ENCODE measurements at places on chromosomes 2 and 18.

- DNase-seq = no peak
Observed at GRCh38 chr2:46132996-46133395, 164.2 kb upstream of the EPAS1 start.

DNA sequence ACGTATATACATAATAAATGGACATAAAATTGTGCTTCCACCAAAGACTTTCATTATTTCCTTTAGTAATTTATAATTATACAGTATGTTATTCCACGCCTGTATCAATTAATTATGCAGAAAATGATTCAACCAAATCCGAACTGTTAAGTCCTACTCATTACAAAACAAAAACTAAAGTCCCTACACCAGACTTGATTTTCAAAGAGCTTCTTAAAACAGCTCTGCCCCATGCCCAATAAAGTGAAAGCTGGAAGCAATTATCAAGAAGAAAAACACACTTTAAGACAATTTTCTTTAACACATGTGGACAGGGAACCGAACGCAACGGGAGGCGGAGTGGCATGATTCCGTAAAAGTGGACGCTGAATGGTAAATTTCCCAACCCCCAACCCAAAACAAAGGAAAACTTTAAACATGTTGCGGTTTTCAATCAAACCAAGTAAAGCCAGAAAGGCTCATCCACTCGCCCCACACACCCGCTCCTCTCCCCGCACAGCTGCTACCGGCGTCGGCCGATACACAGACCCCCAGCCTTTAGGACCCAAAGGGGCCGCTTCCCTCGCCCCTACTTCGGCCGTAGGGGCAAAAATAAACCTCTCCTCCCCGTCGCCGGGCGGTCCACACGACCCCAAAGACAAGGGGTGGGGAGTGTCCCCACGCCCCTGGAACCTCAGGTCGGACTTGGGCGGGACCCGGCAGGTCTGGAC is 705 bp downstream of the YES1 start:
- no peak for DNase-seq

- no peak for DNase-seq
Observed at GRCh38 chr2:41966920-41967319, 80.9 kb upstream of the PKDCC start.

DNA sequence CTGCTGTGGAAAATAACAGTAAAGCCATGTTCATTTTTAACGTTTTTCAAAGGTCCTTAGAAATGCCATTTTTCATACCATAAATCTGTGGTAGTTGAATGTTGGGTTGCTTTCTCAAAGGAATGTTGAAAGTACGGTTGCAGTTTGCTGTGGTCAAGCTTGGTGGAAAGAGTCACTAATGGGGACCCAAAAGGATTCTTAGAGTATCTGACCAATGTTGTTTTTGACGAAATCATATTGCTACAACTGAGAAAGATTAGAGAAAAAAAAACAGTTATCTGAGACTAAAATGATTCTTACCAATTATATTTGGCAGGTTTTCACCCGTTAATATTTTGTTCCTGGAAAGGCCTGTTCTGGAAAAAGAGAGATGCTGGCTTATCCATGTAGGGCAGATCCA is 439.5 kb upstream of the ETAA1 start:
- no peak for DNase-seq

DNA sequence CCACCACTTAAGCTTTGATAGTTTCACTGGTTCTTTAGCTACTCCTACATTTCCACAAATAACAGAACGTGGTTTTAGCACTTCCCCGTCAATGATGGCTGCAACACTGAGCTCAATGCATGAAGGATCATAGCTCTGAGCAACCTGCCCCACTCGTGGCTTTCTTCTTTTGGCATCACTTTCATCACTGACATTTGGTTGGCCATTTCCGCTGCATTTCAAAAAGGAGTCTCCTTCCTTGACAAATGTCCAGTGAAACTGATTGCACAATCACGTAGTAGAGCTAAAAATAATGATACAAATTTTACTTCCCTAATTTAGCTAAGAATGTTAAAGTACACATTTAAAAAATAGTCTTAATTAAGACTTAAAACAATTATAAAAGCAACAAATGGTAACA is 205.2 kb upstream of the HDAC4 start:
- no peak for DNase-seq

GRCh38 chr2:112048887-112049286 is 6.2 kb upstream of the TMEM87B start:
- peak; percentile 54 for DNase-seq

GRCh38 chr2:33000986-33001385 is 54.2 kb downstream of the LTBP1 start:
- no peak for DNase-seq

DNA sequence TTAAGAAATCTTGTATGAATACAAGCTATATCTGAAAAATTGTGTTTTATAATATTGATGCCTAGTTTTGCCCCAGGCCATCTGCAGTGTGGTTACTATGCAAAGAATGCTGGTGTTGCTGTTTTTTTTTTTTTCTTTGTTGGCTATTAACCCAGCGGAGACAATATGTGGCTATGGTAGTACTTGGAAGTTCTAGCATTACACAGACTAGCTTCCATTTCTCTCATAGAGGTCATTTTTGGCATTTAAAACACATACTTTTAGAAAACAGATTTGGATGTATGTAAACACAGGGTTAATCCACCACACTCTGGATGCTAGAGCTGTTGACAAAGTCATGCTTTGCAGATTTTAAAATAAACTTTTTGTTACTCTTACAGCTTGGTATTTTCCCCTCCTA is 209.8 kb downstream of the NEDD4L start:
- no peak for DNase-seq

- DNase-seq = no peak
Observed at GRCh38 chr18:61435064-61435652, 101.9 kb downstream of the CDH20 start.

DNA sequence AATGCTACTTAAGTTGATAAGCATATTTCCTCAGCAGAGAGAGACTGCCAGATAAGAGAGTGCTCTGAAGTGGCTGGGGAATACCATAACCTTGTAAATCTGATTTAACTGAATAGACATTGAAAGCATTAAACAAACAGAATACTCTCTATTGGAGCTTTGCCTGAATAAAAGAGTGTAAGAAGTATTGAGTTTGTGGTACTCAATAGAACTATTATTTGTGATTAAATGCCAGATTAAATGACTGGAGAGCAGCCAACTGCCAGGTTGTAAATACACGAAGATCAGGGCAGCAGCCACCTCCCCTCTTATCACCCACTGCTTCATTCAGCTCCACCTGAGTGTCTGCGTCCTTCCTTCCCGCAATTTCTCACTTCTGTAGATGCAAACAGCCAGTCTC is 373.6 kb downstream of the DCDC2C start:
- DNase-seq = no peak

DNA sequence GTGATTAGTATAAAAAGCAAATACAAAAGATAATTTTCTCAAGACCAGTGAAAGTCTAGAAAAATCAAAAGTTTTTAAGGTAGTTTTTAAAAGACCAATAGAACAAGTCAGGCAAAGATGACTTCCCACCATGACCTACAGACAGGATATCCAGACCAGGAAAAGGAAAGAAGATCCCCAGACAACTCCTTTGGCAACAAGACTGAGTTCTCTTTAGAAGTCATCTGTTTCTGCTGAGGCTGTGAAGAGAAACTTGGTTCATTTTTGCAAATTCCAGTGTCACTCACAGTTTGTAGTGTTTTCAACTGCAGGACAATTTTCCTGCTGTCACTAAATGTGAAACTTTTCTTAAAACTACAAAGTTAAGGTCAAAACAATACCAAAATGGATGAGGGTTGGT is 240.9 kb upstream of the SIX2 start:
- no peak for DNase-seq

- no peak for DNase-seq
Observed at GRCh38 chr2:160967523-160967922, 192.7 kb upstream of the TANK start.

GRCh38 chr18:377088-377487 is 109.2 kb upstream of the THOC1 start:
- no peak for DNase-seq

DNA sequence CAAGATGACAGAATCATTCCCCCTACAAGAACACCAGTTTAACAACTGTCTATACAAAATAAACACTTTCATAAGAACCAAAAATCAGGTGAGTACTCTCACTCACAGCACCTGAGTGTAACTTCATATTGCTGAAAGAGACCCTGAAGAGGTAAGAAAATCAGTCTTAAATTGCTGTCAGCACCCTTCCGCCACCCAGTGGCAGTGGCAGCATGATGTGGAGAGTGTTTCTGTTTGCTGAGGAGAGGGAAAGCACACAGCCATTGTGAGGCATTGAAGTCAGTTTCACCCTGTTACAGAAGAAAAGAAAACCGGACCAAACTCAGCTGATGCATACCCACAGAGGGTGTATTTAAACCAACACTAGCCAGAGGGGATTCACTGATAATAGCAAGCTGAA is 1240.8 kb upstream of the CRIM1 start:
- DNase-seq = no peak

GRCh38 chr2:161170958-161171932 is 11.0 kb downstream of the TANK start:
- DNase-seq = no peak

DNA sequence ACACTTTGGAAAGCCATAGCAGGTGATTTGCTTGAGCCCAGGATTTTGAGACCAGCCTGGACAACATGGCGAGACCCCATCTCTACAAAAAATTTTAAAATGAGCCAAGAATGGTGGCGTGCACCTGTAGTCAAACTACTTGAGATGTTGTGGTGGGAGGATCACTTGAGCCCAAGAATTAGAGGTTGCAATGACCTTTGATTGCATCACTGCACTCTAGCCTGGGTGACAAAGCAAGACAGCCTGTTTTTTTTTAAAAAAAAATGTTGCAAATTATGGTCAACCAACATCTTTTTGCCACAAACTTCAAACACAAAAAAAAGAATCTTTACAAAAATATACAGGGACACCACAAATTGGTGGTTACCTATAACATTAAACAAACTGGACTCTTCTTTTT is 40.3 kb downstream of the MEX3C start:
- DNase-seq = no peak

DNA sequence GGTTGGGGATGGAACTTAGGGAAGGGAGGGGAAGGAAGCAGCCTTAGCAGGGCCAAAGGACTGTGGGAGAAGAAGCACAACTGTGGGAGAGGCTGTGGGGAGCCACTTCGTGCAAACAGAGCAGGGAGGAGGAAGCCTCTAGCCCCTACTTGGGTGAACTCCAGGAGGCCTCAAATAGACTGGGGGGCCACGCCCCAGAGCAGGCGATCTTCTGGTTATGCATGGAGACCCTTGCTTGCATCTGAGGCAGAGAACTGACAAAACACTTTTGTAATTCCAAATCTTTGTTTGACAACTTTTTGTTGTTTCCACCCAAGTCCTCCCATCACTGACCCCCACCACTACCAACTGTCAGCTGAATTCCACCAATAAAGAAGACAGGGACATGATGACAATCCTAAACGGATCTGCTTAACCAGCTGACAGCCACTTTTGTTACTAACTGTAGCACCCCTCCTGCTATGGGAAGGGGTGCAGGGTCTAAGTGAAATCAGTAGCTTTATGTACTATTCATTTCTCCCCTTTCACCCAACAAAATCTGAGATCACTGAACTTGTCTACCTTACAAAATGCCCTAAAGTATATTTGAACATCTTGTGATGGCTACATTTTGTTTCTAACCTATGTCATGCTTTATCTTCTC is 80.5 kb upstream of the CPO start:
- no peak for DNase-seq

GRCh38 chr18:49757513-49758262 is 55.6 kb downstream of the ACAA2 start:
- DNase-seq = no peak

DNA sequence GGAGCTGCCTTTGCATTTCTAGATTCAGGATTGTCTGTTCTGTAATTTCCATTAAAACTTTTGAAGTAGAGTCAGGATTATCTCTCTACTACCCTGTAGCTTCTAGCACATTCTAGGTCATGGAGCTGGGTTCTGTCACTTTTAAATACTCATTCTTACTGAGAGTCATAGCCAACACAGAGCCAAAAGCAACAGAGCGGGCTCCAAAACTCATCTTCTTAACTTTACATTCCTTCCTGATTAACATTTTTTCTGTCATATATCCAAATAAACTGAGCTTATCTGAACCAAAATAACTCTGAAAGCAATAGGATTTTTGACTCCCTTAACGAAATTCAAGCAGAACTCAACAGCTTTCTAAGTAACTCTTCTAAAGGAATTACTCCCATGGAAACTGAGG is 12.9 kb downstream of the PREPL start:
- no peak for DNase-seq

DNA sequence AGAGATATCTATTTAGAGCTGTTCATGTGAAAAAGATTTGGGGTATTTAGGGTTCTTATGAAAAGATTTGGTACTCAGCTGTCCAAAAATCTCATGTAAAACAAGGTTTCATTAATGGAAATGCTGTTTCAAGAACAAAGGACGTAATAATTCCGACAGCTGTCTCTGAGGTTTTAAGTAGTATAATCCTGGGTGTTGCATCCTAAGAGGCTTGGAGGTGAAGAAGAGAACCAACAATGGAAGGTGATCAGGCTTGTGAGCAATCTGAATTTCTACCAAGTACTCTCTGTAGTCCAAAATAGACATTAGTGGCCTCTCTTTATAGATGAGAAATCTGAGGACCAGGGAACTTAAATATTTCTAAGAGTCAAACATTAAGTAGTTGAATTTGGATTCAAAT is 205.1 kb downstream of the BABAM2 start:
- DNase-seq = no peak

DNA sequence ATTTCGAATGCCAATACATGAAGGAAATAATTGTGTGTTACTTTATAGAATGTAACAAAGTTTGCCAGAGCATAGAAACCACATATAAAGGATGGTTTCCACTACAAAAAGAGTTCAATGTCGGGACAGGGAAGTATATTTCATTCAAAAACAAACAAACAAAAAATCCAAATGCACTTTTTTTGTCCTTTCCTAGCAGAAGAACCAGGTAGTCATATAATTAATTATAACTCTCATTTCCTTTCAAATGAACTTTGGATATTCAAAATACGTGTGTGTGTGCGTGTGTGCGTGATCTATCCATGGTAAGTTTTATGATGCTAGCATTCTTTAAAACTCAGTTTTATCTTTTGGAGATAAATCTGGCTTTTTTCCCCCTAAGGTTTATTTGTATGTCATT is 8.3 kb downstream of the FN1 start:
- no peak for DNase-seq

Measured in Panc1 (cell line).